NCI-H460 (cell line): ENCODE measurements at places on chromosomes 3 and 15. TPM values are rescaled to one million over a fixed set of nuclear protein-coding genes. Genes with fewer than 3 reads are reported as not detected.
A peak's percentile ranks its signal among the peaks of the same experiment; 100 is the strongest.

Gene GOLGA6L4
- total RNA-seq = 0.84 and 1.1 TPM in 2 replicates

Gene ARF4
- total RNA-seq = 183 and 199 TPM in 2 replicates

Gene SEMA3G
- 0.10 and 0.35 TPM in 2 replicates for total RNA-seq

Gene PLA1A
- total RNA-seq = not detected in 2 replicates

Gene PP2D1
- not detected in 2 replicates for total RNA-seq

Gene CEMIP
- total RNA-seq = 0.87 and 1.0 TPM in 2 replicates

DNA sequence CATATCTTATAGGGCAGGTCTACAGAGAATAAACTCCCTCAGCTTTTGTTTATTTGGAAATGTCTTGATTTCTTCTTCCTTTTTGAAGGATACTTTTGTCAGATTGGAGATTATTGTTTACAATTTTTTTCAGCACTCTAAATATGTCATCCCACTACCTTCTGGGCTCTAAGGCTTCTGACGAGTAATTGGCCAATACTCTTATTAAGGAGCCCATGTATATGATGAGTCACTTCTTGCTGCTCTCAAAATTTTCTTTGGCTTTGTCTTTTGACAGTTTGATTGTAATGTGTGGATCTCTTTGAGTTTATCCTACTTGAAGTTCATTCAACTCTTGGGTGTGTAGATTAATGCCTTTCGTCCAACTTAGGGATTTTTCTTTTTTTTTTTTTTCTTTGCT, 28.9 kb upstream of the CD200R1L start:
- DNase-seq = no peak

GRCh38 chr3:179961071-179961702, 75.5 kb downstream of the PEX5L start:
- no peak for DNase-seq

GRCh38 chr3:193240850-193241706, at the start of gene PLAAT1:
TSS of gene PLAAT1 (plus strand) at chr3:193241222. CDS start at chr3:193255651, 14,429 bp downstream.
- peak; percentile 69 for DNase-seq

- DNase-seq = peak; percentile 57
Observed at GRCh38 chr15:85289677-85290365, 90.6 kb upstream of the AKAP13 start.

DNA sequence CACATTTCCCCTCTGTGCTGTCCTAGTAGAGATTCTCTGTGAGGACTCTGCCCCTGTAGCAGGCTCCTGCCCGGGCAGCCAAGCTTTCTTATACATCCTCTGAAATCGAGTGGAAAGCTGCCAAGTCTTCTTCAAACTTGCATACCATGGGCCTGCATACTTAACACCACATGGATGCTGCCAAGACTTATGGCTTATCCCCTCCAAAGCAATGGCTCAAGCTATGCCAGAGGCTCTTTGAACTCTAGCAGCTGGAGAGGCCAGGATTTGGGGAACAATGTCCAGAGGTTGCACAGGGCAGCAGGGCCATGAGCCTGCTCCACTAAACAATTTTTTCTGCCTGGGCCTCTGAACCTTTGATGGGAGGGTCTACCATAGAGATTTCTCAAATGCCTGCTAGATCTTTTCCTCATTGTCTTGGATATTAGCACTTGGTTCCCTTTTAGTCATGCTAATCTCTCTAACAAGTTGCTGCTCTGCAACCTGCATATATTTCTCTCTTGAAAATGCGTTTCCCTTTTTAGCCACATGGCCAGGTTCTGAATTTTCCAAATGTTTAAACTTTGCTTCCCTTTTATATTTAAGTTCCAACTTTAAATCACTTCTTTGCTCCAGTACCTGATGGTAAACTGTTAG, 6.1 kb upstream of the PLSCR4 start:
- no peak for DNase-seq

- DNase-seq = no peak
Observed at GRCh38 chr15:70151462-70151861, 53.7 kb upstream of the TLE3 start.

DNA sequence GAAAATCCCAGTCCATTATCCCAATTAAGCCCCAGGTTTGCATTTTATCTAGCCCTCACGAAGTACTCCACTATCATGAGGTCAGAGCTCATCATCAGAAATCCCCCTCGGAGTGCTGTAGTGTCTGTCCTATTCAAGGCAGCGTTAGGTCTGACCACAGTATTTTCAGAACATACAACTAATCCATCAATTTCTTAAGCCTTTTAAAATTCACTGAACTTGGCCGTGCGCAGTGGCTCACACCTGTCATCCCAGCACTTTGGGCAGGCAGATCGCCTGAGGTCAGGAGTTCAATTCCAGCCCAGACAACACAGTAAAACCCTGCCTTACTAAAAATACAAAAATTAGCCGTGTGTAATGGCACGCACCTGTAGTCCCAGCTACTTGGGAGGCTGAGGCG, 11.9 kb downstream of the VGLL4 start:
- DNase-seq = no peak

DNA sequence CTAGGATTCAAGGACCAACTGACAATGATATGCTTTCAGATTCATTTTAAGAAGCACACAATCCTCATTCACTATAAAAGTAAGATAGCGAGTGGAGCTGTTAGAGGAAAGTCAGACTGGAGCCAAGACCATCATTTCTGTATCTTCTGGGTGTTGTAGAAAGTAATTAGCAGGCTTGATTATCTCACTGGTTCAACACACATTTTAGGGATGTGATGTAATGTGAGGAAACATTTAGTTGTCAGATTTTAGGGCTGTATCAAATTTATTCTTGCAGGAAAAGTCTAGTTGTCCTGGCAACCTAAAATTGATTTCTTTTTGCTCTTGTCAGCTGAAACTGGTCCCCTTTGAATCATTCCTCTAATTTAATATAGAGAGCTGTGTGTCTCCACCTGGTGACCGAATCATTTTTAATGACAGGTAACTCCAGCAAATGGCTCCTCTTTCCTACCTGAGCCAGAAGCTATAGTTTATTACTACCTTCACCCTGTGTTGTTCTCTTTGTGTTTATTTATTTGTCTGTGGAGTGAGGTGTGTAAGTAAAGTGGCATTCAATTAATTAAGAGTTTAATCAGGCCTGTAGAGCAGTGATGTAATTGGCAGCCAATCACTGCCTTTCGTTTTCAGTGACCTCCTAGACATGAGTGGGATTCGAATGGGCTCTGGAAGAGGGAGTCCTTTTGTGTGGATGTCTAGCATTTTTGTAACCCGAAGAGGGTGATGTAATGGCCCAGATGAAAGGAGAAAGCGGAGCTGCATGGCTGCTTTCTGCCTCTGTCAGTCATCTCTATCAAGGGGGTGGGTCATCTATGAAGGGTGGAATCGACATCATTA, 125.8 kb downstream of the LPP start:
- DNase-seq = no peak

DNA sequence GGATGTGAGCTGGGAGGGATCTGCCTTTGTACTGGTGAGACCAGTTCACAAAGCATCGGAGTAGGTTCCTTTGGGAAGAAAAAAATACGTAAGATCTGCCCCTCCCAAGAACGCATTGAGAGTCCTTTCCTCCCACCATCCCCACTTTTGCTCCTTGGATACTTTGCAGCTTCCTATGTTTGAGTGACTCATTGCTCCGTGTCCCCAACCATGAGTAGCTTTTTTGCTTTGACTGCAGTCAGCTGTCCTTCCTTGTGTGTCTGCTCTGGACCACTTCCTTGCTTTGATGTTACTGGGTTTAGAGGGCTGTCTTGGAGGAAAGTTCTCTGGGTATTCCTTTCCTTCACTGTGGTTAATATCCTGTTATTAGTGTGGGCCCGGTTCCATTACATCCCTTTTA, 43.2 kb upstream of the PTPN23 start:
- no peak for DNase-seq

- DNase-seq = no peak
Observed at GRCh38 chr3:117404730-117405129, 695.2 kb downstream of the TUSC7 start.

- no peak for DNase-seq
Observed at GRCh38 chr15:100602823-100603393, 519 bp downstream of the ASB7 start.
